ENCODE measurements at places on chromosomes 2 and 18.

DNA sequence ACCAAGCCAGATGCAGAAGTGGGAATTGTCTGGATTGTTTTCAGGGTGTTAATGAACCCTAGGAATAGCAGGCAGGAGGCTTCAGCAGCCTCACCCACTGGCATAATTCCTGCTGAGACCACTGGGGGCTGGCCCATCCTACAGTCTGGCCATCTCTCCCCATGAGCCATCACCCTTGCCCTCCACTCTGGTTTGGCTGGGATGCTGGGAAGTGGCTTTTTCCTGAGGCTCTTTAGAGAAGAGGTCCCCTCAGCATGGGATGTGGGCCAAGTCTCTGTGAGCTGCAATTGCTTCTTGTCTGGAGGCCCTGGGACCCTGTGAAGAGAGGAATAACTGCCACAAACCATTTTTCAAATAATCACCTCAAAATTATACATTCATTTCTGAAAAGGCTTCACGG, 4.0 kb downstream of the TCF7L1 start:
- DNase-seq, result no peak

DNA sequence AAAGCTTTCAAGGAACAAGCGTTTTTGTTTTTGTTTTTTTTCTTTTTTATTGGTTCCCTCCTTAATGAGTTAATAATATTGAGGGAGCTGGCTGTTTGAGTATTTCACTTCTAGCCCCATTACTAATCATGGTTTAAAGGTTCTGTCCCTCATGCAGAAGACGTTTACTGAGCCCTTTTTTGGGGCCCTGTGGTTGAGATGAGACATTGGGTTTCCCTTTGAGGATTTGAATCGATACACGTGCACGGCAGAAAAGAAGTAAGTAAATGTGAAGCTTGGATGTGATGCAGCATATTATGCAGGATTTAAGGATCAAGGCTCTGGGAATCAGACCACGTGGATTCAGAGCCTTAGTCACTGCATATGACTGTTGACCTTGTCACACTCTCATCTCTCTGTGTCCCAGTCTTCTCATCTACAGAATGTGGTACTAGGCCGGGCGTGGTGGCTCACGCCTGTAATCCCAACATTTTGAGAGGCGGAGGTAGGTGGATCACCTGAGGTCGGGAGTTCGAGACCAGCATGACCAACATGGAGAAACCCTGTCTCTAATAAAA, 1.0 kb upstream of the CHST10 start:
- DNase-seq, result no peak

GRCh38 chr2:194166818-194167217, 1490.2 kb upstream of the SLC39A10 start:
- no peak for DNase-seq

DNA sequence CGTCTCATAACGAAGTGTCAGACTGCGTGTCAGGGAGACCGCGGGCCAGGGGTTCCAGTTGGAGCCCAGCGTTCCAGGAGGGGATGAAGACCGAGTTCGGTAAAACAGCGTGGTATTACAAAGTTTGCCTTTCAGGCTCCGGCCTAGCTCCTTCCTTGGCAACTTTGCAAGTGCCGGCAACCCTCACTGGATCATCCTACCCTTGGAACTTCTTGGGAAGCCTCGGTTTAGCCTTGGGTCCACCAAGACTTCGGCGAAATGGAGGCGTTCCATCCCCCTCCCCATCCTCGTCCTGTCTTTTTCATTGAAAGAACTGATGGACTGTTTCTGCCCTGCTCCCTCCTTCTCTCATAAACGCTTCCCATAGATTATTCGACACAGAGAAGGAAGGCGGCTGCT, 10.4 kb upstream of the SKOR2 start:
- no peak for DNase-seq

DNA sequence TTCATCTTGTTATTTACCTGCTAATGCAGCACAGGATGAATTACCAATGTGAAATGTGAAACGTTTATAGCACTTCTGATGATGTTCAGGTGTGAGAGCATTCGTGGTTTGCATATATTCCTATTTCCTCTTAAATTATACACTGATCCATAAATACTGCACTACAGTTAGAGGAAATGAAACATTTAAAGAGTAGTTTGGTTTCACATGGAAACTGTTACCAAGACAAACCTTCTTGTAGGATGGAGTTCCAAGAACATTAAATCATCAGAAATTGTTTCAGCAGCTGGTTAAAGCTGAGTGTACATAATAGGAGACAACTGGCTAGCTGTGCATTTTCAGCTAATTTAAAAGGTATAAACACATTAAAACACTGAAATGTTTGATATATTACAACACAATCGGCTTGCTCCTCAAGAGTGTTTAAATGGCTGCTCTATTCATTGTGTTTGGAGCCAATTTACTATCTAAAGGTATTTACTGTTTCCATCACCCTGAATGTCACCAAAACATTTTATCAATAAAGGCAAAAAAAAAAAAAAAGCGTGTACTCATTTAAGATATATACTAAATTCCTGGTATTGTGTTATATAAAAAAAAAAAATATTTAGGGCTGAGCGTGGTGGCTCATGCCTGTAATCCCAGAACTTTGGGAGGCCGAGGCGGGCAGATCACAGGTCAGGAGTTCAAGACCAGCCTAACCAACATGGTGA, 100.6 kb downstream of the DYM start:
- DNase-seq, result no peak

- no peak for DNase-seq
Observed at GRCh38 chr18:28159055-28159454, 17.9 kb downstream of the CDH2 start.

DNA sequence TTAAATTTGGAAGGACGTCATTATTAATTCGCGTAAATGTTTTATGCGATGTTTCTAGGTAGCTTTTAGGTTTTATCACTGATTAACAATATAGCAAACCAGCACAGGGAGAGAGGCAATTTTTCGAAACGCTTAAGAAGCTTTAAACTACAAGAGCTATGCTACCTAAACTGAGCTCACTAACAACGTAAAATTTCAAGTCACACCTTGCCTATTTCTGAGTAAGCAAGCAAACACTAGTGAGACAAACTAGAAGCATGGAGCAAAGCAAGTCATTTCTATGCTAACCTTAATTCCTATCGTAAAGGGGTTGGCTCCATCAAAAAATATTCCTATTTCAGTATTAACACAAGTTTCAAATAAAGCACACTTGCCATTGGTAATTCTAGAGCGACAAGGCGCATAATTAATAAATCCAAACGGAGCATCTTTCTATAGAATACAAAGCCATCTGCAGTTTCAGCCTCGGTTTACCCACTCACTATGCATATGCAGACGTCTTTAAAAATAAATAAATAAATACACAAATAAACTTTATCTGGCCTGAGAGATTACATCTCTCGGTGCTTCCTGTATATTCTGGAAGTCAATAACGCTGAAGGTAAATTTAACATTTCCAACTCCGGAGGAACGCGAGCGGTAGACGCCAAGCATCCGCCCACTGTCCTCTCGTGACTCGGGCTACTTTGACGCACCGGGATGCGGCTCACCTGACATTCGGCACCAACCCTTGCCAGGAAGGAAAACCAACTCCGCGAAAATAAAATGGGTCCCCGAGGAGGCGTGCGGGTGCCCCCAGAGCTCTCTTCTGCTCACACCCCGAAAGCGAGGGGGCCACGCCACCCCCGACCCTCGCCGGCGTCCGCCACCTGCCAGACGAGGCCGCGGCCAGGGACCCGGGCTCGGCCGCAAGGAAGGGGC, 947 bp downstream of the ITSN2 start:
- DNase-seq, result no peak

- no peak for DNase-seq
Observed at GRCh38 chr2:212915121-212915782, 236.2 kb downstream of the IKZF2 start.

DNA sequence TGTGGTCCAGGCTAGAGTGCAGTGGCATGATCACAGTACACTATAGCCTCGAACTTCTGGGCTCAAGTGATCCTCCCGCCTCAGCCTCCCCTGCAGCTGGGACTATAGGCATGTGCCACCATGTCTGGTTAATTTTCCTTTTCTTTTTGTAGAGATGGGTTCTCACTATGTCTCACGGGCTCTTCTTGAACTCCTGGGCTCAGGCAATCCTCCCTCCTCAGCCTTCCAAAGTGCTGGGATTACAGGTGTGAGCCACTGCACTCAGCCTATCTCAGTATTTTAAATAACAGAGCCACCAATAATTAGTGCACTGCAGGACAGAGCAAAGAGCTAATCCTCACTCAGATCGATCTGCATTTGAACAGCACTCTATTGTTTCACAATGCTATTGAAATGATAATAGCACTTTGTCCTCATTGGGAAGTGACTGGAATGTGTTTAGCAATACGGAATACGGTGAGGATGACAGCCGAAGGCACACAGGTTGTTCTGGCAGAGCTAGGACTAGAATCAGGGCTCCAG, 335.9 kb downstream of the DLGAP1 start:
- DNase-seq, result no peak

- DNase-seq, result no peak
Observed at GRCh38 chr2:240508832-240509545, 48.8 kb downstream of the ANKMY1 start.

DNA sequence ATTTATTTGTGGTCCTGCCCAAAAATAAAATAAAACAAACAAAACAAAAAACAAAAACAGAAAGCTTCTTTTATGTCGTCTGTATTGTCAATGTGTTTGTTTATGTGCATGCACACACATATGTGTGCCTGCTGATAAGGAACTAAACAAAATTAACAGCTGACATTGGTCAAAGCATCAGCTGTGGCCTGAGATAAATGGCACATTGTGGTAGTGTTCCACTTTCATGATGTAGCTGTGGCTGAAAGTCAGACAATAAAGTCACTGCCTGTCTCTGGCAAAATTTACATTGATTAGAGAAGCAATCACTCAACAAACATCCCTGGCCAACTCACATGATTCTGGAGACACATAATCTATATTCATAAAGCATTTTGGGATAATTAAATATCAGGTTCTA, 203.4 kb upstream of the PIK3C3 start:
- no peak for DNase-seq

DNA sequence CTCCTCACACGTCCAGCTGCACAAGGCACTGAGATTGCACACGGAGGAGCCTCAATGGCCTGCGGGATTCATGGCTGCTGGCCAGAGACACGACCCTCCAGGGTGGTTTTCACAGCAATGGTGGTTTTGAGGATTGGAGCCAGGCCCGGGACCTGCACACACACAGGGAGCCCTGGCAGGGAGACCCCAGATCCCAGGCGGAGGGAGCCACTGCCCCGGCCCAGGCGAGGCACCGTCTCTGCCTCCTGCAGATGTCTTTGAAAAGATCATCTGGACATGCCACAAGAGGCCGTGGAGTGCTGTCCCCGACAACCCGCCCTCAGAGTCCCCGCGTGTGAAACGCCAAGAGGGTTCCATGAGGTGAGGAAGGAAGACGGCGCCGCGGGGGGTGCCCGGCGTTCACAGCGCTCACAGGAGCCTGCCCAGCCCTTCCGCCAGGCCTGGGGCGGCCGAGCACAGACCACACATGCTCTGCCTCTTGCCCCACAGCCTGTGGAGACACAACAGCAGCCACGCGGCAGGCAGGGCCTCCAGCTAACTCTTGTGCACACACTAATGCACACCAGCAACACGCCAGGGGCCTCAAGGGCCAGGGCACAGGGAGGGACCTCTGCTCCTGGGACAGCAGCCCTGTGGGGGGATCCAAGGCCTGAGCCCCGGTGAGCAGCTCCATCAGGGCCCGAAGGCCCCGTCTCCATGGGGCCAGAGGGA, 72.8 kb upstream of the CTDP1 start:
- no peak for DNase-seq

DNA sequence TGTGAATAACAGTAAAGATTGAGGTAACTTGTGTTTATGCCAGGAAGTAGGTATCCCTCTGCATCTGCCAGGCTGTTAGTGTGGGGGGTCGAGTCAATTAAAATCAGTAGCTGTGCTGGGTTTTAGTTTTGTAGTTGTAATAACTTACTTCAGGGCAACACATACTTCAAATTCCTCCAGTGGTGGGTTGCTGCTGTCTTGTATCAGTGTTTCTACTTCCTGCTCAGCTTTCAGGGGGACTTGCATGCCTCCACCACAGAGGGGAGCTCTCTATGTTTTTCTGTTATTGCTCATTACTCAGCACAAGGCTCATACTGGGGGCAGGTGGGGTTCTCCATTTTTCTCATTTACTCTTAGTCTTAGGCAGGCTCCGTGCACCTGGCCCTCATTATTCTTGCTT, 136.8 kb downstream of the CAPN13 start:
- DNase-seq, result no peak

DNA sequence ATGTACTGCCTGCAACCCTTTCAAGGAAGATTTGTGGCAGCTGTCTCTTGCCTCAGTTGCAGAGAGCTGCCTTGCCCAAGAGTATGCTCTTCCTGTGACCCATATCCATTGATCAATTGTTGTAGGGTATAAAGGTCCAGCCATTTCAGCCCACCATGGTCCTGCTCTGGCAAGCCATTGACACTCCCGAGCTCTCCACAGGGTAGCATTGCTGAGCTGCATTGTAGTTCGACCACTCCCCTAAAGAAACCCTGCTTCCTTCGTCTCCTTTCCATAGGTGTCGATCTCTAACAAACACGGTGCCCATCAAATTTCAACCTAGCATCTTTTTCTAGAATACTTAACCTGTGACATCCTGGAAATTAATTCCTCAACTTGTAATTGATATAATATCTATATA, 104.9 kb upstream of the NDUFV2 start:
- no peak for DNase-seq

DNA sequence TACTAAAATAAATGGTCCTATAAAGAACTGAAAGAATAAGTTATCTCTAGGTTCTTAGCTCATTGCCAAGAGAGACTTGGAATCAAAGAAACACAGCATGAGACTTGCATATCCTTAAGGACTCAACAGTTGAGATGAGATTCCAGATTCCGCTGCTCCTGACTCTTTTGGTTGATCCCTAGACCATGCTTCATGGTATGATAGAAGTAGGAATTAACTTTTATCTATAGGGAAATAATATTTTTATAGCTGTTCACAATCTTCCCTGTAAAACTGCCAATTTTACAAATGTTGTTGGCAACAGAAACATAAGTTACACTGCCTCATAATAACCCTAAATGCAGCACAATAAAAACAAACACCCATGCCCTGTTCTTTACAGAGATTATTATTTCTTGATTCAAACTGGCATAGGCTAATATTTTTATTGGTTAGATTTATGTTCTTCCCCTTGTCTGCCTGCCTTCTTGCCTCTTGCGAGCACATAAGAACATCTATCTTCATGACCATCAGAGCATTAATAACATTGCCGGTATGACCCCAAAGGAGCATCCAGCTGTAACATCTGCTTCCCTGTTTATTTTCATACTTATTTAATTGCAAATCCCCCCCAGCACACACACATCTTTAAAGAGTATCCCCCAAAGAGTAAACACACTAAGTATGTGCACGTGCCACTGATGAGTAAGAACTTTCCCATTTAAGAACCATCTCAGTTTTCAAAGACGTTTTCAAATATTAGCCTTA, 735.7 kb upstream of the SLC8A1 start:
- DNase-seq, result no peak
